Suprapubic skin (tissue), 4 donors: ENCODE measurements at places on chromosomes 2 and 18.

DNA sequence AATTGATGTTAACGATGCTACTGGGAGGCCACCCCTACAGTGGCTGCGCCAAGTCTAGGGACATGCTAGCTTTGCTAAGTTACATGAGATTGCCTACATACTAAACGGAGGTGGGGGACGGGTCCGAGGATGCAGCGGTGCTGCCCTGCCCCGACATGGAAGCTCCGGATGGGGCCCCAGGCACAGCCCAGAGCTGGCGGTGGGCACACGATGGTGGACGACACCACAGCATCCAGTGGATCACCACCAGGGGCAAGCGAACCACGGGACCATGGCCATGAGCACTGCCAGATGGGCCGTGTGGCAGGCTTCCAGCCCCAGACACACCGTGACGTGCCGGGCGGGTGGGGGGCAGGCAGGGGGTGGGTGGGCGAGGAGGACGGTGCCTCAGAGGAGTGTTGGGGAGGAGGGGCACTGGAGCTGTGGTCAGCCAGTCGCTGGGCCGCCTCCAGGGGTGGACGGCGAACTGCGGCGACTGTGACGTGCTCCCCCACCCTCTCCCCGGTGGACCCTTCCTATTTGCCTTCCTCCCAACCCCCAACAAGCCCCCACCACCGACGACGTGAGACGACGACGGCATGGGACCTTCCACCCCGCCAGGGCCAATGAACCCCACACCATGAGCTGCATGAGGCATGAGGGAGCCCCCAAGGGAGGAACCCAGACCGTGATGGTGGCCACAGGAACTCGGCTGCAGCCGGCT lies 90.6 kb upstream of the ANKRD30BL start:
- H3K27ac ChIP-seq: no peak overlapping the region
- H3K36me3 ChIP-seq: no peaks in the 10 kb centered on the region
- peaks cover 6% of the 10 kb centered on the region for H3K4me1 ChIP-seq
- no peak overlapping the region for H3K4me3 ChIP-seq

DNA sequence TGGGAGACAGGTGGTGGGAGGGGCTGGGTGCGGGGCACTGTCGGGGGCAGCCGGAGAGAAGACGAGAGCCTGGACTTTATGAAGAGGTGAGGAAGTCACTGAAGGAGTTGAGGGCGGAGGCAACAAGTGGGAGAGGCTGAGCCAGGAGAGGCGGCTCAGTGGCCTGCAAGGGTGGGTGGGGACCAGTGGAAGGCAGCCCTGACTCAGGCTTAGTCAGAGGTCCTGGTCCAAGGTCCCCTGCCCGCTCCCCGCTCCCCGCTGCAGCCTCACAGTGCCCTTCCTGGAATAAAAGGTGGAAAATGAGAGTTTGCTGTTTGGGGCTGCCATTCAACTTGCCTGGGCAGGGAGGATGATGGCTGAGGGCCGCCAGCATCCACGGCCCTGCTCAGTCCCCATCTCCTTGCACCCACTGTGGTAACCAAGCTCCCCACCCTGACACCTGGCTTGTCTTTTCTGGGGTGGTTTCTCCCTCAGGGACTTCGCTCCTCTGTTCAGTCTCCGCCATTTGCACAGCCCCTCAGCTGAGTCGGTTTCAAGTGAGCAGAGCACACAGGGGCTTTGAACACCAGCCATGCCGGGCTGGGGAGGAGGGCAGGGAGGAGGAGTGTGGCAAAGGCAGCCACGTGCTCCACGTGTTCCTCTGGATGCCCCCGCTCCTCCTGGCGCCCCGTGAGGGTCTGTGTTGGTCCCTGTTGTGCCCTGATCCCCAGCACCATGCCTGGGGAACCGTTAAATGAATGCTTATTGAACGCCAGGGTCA lies 13.7 kb upstream of the RALB start:
- H3K27me3 ChIP-seq: no peaks in the 10 kb centered on the region
- H3K36me3 ChIP-seq: no peaks in the 10 kb centered on the region
- H3K27ac ChIP-seq: no peak overlapping the region

DNA sequence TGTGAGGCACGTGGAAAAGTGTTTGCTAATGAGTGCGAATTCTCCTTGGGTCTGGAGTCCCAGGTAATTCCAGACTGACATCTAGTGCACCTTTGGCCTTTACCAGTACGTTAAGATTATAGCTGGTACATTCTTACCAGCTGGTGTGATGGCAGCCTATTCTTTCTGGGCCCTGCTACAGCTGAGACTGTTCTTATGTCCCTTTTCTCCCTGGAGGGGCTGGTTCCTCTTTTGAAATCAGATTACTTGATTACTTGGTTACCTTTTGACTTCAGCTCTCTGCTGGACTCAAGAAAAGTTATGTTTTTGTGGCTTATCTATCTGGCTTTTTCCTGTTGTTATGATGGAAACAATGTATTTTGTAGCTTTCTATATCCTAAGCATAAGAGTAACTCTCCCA lies 14.5 kb downstream of the CABYR start:
- no peaks in the 10 kb centered on the region for H3K27me3 ChIP-seq
- H3K4me3 ChIP-seq: no peak overlapping the region
- peaks cover 10% of the 10 kb centered on the region for H3K36me3 ChIP-seq
- DNase-seq: no peak
- no peaks in the 10 kb centered on the region for H3K4me1 ChIP-seq

DNA sequence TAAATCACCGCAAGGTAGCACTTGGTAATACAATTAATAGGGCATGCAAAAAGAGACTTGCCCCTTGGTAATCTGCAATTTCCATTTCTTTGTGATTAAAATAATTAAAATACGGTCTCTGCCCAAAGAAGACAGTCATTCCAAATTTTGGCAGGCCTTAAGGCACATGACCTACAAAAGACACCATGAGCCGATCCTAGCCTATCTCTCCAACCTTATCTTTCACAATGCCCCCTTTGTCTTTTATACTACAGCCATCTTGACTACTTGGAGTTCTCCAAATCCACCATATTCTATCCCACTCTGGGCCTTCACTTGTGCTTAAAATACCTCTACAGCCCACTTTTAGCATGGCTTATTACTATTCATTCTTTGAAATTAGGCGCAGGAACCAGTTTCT lies 23.3 kb downstream of the CFAP210 start:
- no peak for DNase-seq
- H3K27ac ChIP-seq: no peak overlapping the region
- no peaks in the 10 kb centered on the region for H3K36me3 ChIP-seq
- no peak overlapping the region for H3K4me3 ChIP-seq
- no peaks in the 10 kb centered on the region for H3K4me1 ChIP-seq

DNA sequence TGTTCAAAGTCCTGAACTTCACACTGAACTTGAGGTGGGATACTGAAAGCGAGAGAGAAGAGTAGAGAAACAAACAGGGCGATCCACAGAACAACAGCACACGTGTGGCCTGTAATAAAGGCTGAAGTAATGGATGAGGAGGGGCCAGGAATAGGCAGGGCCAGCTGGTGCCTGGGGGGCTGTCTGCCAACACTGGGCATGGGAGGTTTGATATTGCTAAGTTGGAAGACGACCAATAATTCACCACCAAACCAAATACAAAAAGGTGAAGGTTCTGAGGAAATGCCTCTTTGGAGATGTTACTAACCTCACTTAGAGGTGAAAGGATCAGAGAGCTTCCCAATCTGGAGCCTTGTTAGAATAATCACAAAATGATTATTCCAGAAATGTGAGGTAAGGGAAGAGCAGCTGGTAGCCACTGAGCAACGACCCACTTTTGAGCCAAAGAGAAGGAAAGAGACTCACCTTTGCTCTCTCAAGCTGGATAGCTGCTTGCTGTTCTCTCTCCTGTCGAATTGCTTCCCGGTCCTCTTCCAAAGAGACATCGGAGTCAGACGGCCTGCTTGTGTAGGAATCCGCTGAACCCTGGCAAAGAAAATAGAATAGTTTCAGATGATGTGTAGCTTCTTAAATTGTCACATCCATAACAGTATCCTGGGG lies 54.7 kb upstream of the ARL5A start:
- no peak overlapping the region for H3K27ac ChIP-seq
- peaks cover 3% of the 10 kb centered on the region for H3K36me3 ChIP-seq
- H3K27me3 ChIP-seq: no peaks in the 10 kb centered on the region
- H3K4me3 ChIP-seq: no peak overlapping the region
- no peak for DNase-seq

- no peak overlapping the region for H3K27ac ChIP-seq
- H3K36me3 ChIP-seq: peaks cover 63% of the 10 kb centered on the region
- no peaks in the 10 kb centered on the region for H3K27me3 ChIP-seq
- no peak for DNase-seq
- H3K4me3 ChIP-seq: no peak overlapping the region
Observed at GRCh38 chr18:20971886-20972267, 139.7 kb downstream of the ROCK1 start.

GRCh38 chr2:122831649-122832048 lies 1076.2 kb downstream of the TSN start:
- no peaks in the 10 kb centered on the region for H3K36me3 ChIP-seq
- H3K27ac ChIP-seq: no peak overlapping the region
- H3K27me3 ChIP-seq: no peaks in the 10 kb centered on the region
- DNase-seq: no peak
- no peaks in the 10 kb centered on the region for H3K4me1 ChIP-seq
